Right renal pelvis (tissue), 4 donors: ENCODE measurements at places on chromosomes 6 and 20. TPM values are rescaled to one million over a fixed set of nuclear protein-coding genes. Genes with fewer than 3 reads are reported as not detected.

DNA sequence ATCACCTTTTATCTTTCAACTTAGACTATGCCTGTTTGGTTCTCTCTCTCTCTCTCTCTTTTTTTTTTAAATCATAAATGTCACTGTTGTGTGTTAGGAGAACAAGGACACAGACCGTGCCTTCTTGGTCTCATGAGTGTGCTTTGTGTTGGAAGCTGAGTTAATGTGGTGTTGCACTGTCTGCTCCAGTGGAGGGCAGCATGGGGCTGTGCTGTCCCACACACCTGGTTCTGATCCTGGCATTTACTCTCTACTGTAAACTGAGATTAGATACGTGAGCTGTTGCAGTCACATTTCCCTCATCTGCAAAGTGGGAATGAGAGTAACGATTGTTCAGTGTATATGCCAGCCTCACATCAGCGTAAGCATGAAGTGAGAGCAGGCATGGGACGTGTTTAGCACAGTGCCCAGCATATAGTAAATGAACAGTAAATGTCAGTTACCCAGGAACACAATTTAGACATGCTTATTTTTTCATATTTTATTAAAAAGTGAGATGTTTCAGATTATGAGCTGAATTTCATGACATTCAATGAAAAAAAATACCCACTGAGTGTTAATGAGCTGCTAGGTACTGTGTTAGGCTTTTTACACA, 161.1 kb downstream of the FARS2 start:
- no peak for DNase-seq

DNA sequence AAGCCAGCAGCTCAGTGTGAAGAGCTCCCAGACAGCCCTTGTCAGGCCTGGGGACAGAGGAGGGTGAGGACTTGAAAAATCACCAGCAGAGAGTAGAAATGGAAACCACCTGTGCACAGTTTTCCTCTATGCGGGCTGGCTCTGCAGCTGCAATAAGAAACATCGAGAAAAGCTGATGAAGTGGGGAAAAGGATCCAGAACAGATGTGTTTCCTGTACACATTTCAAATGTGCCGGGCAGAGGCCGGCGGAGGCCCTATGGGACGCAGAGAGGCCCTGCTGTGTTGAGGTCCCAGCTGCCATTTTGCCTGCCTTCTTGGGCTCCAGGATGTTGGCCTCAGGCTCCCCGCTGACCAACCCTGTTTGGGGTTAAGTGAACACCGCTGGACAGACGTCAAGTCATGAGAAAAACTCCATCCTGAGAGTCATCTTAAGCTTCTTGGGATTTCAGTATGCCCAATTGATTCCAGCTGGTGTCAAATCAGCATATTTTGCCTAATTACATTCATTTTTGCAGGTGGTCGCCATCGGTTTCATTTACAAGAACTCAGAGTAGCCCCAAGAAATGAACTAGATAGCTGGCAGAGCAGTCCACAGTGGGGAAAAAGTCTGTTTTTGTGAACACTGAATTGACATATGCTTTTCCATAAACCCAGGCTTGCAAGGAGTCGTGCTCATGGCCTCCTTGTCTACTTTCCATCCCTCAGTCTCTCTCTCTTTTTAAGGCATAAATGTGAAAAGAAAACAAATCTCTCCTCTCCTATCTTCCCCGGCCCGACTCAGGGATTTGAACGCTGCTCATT, 150.4 kb upstream of the PHACTR3 start:
- no peak for DNase-seq

- DNase-seq, result peak; percentile 84
Observed at GRCh38 chr6:41545703-41546474, at the start of gene FOXP4. Gene FOXP4, plus strand, starts transcription at chr6:41546381. Its CDS starts 19,380 bp downstream, at chr6:41565761.

DNA sequence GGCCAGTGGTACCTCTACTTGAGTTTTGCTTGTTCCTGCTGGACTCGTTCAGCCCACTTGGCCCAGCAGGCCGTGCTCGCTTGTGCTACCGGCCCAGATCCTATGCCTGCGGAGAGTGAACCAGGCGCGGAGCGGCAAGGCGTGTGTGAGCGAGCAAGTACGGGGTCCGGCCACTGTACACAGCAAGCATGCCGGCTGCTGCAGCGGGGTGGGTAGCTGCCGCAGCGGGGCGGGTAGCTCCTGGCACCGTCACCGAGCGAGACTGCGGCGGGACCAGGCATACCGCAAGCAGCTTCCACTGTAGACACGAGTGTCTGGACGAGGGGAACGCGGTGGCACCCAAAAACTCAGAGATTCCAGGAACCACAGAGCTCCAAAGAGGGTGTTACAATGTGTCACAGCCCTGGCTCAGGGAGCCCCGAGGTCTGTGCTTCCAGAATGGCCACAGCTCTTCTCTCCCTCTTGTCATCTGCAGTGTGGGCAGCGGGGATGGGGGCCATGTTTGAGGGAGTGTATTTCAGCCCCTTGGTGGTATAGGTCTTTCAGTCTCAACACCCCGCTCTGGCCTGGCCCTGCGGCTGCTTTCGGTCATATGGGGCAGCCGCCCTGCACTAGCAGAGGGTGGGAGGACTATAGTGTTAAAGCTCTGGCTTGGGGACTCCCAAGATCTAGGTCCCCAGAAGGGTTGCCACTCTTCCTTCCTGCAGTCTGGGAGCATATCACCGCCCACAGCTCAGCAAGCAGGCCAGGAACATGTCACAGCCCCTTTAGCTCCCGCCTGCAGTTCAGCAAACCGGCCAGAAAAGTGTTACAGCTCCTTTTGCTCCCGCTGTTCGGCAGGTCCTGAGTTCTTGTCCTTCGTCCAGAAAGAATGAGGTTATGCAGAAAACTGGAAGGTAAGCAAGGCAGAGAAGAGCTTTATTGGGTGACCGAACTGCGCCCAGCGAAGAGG, 6.1 kb upstream of the RWDD1 start:
- DNase-seq, result no peak

GRCh38 chr6:27867051-27867944, 44.9 kb downstream of the OR2B2 start:
- DNase-seq, result peak; percentile 78

GRCh38 chr6:16633961-16634360, 127.3 kb downstream of the ATXN1 start:
- no peak for DNase-seq

Gene TMC2
- polyA plus RNA-seq, result 0.23 TPM

Gene CASS4
- 3.4 TPM for polyA plus RNA-seq
